Inflammatory macrophage treated with lipopolysaccharide for 4 hours (primary cell): ENCODE measurements at places on chromosomes 5 and 9.

DNA sequence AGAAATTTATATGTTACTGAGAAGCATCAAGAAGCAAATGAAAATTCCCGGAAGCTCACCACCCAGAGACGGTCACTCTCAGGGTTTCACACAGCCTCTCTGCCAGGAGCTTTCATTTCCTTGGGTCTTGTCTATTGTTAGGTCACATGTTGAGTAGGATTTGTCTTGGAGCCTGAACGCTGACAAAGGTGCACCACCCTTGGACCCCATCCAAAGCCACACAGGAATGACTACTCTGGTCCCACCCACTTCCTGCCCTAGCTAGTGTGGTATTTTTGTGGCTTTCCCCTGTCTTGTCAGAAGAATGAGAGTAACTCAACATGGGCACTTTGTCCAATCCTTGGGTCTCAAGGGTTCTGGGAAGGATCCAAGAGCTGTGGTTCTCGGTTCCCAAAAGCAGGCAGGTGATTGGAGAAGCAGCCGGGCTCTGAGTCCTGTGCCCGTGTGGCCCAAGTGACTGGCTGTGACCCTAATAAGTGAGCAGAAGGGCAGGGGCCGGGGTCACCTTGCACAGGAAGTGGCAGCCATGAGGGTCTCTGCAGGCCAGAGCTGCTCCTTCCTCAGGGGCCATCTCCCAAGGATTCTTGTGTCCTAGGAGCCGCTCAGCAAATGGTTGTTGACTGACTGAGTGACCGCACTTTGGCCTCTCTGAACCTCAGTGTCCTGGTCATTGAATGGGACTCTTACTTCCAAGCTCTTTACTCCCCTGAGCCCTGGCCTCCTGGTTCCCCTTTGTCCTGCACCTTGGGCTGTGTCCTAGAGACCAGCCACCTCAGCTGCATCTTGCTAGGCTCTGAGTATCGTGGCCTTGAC, 6.9 kb downstream of the FGD3 start:
- peak; percentile 44 for DNase-seq

DNA sequence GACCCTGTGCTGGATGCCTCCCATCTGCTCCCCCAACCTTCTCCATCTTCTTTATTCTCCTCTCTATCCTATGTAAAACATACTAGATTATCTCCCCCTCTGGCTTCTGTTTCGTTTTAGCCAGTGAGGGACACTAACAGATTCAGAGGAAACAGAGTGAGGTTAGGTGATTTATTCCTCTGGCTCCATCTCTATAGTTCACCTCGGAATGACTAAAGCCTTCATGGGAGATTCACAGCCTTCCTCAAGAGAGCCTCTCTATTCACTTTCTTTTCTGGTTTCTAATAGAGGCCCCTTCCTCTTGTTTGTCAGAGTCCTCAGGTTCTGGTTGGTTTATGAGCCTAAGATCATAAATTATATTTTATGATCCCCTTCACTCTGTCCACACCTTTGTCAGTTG, 633.1 kb upstream of the TYRP1 start:
- DNase-seq: no peak

- DNase-seq: no peak
These were observed 89.3 kb downstream of the MACIR start for GRCh38 chr5:103347716-103348423.

GRCh38 chr9:26813247-26813646, 79.4 kb downstream of the CAAP1 start:
- no peak for DNase-seq

- DNase-seq: no peak
These were observed 26.9 kb downstream of the COL15A1 start for GRCh38 chr9:98970532-98971041.

GRCh38 chr9:136728548-136729123, 14.1 kb downstream of the LCN10 start:
- peak; percentile 17 for DNase-seq

DNA sequence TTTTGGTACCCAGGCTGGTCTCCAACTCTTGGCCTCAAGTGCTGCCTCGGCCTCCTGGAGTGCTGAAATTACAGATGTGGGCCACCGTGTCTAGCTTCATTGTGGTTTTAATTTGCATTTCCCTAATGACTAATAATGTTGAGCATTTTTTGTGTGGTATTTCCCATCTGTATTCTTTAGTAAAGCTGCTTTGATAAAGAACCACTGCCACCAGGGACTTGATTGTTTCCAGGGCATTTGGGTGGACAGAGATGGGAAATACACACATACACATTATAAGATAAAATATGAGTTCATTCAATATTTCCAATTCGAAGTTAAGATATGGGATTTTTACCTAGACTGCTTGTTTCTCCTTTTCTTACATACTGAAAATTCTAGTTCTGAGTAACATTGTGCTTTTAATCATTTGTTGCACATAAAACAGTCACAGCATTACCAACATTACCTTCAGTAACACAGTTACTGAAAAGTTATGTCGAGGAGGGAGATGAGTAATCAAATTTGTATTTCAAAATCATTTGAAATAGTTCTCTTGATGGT, 28.9 kb downstream of the HABP4 start:
- DNase-seq: peak; percentile 28

DNA sequence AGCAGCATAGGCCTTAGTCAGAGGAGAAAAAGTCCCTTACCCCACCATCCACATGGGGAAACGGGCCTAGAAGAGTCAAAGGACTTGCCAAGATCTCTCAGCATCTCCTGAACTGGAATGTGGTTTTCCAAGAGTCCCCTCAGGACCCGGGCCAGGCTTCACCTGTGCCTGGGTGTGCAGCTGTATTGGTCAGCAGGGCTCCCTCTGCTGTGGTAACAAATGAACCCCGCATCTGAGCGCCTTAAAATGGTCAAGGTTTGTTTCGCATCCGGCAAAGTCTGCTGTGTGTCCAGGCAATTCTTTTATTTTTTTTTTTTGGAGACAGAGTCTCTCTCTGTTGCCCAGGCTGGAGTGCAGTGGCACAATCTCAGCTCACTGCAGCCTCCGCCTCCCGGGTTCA, 168.0 kb upstream of the IER5L start:
- peak; percentile 6 for DNase-seq
